Stimulated activated CD4-positive, alpha-beta T cell treated with anti-CD3 and anti-CD28 coated beads, Interleukin-12 subunit alpha, Interleukin-12 subunit beta, amount 100 ng/mL, for 48 hours (primary cell): ENCODE measurements at places on chromosomes 7 and 10.

DNA sequence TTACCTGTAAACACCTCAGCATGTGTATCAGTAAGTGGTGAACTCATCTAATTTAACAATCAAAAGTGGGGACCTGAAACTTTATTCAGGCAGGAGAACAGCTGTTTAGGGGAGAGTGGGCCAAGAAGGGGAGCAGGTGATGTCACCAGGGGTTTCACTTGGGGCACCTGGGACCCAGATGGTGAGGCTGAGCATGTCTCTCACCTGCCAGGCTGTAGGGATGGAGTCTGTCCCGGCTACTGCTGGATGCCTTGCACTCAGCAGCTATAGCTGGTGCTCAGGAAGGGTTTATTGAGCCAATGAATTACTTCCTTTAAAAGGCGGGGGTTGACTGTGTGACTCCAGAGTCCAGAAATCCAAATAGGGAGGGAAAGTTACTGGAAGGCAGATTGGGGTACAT, 23.0 kb downstream of the CDH23 start:
- no peak for DNase-seq

- no peak for DNase-seq
Observed at GRCh38 chr10:28947171-28947570, 269.9 kb downstream of the BAMBI start.

DNA sequence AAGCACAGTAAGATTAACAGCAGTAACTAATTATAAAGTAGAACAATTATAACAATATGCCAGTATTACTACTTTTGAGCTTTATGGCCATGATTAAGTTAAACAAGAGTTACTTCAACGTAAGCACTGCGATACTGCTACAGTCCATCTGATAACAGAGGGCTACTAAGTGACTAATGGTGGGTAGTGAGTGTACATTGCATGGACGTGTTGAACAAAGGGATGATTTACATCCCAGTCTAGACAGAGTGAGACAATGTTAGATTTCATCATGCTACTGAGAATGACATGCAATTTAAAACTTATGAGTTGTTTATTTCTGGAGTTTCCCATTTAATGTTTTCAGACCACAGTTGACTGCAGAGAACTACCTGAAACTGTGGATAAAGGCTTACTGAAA, 45.6 kb downstream of the TPST1 start:
- no peak for DNase-seq

GRCh38 chr7:96723622-96724021, 14.0 kb upstream of the SEM1 start:
- DNase-seq, result no peak

DNA sequence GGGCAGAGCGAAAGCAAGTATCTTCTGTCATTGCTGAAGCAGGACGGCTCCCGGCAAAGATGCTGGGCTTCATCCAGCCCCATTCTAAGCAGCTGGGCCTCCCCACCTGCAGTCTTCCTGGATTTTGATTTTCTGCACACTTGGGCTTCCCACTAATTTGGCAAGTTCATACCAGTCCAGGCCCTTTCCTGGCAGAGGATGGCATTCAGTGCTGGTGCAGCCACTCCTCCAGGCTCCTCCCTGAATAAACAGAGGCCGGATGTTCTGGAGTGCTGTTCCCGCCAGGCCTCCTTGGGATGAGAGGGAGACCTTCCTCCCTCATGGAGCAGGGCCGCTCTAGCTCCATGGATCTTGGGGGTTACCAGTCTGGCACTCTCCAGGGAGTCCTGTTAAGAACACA, 3.4 kb downstream of the BAG3 start:
- no peak for DNase-seq

DNA sequence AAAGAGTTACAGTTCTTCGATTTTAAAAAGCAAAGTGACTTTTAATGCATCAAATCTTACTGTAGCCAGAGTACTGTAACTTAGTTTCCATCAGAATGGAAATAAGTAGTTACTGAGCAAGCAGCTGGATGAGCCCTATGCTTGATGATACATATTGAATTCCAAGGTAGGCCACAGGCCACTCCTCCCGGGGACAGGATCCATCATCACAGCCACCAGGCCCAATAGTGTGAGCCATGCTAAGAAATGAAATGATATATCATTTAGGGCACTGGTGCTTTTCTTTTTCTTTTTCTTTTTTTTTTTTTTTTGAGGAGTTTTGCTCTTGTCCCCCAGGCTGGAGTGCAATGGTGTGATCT, 42.9 kb upstream of the TOMM7 start:
- DNase-seq, result no peak

GRCh38 chr10:14353291-14353913, 22.7 kb upstream of the FRMD4A start:
- DNase-seq, result no peak

GRCh38 chr7:63067897-63068585, 930.6 kb upstream of the ZNF722 start:
- no peak for DNase-seq

DNA sequence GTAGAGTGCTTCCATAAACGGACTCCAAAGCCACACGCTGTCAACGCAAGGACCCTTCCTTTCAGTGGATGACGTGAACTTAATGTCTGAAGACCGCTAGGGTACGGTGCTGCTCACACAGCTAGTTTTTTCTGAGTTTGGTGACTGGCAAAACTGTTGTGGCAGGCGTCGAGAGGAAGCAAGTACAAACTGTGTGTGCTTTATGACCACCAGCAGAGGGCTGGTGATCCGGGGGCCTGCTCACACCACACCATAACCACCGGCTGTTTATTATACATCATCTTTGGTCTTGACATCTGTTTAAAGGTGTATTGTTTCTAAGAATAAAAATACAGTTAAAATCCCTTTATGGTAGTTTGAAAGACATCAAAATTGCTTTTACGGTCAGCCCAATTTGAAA, 37.1 kb upstream of the ATP6V0A4 start:
- DNase-seq, result no peak

GRCh38 chr10:51257511-51258248, 183.4 kb downstream of the PRKG1 start:
- no peak for DNase-seq

DNA sequence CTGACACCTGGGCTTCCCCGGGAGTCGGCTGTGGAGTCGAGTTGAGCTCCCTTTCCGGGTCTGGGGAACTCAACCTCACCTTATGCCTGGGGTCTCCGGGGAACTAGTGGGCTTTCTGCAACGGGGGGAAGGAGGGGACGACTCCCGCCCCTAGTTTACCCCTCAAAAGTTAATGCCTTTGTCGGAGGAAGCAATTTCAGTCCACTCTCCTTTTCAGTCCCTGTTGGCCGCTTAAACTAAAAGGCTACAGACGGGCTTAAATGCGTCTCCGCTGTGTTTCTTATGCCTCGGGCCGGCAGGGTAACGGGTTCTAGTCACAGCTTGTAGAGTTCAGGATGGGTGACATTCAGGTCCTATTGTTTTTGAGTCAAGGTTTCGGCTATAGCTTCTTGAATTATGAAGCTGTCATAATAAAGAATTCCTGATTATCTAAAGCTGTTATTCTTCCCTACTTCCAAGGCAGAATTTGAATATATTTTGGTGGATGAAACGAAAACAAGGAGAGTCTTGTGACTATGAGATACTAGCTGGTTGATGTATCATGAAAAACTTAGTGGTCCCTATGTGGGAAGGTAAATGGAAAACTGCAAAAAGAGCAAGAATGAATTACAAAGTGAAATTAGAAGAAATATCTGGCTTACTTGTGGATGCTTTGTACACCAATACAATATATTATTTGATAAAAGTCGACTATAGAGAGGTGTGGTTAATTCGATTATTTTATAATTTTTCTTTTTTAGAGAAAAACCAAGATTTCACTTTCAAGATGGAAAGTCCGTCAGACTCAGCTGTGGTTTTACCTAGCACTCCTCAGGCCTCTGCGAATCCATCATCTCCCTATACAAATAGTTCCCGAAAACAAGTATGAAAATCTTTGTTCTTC, 495 bp downstream of the SFR1 start:
- DNase-seq, result no peak

DNA sequence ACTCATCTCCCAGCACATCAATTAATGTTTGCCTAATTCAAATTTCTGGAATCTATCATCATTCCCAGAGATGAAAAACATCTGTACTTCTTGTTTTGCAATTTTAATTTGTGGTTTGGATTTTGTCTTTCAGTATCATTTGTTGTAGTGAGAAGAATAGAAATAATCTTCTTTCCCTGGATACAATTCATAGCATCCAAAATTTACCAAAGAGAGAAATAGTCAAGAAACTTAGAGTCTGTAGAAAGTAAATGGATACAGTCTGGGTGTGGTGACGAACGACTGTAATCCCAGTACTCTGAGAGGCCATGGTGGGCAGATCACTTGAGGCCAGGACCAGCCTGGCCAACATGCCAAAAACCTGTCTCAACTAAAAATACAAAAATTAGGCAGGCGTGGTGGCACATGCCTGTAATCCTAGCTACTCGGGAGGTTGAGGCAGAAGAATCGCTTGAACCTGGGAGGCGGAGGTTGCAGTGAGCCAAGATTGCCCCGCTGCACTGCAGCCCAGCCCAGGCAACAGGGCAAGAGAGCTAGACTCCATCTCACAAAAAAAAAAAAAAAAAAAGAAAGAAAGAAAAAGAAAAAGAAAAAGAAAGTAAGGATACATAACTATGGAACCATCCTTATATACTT, 193.0 kb downstream of the RELN start:
- DNase-seq, result no peak

DNA sequence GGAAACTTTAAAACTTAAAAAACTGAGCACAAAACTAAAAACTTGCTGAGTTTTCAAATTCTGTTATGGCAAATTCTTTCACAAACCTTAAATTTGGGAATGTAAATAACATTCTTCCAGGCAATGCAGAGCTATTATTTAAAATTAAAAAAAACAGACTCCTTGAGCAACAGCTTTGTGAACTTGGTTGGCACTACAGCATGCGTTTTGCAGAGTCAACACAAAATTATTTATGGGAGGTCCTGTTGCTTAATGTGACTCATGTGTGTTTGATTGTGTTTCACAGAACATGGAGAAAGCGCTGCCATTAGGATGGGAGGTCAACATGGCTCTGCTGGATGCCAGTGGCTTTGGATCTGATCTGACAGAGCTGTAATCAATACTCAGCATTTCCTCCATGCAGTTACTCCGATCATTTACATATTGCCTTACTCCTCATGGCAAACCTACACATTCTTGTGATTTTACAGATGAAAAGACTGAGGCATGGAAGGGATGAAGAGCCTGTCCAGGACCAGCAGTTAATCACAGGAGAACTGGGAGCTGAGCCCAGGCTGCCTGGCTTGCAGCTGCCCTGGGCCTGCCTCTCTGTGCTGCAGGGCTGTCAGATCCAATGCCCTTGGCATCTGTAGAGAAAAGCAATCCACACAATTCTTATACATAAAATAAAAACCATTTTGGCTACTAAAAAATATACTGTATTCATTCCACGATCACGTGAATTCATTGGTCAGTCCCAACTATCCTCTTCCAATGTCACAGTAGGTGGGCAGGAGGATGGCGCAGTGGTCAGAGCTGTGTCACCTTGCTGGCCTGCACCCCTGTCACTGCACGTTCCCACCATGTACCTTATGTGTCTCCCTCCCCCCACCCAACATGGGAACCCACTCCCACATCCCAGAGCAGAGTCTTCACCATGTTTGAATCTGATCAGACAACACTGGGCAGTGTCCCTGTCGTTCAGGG, 200.9 kb downstream of the CXCL12 start:
- DNase-seq, result no peak

- DNase-seq, result no peak
Observed at GRCh38 chr10:28954211-28954610, 276.9 kb downstream of the BAMBI start.

GRCh38 chr10:84140036-84140379, 699 bp downstream of the GHITM start:
- no peak for DNase-seq

DNA sequence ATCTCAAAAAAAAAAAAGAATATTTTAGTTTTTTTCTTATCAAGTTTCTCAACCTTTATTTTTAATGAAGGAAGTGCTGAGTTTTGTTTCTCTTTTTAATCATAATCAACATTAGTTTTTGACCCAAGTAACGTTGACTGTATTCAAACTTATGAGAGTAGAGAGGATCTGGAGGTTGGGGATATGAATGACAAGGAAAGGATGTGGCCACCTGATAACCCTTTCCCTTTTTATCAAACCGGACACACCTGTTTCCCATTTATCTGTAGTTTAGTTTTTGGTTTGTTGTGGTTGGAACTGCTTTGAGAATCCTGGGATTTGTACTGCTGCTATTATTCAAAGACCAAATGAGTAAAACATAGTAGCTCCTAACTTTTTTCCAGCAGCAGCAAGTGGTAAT, 38.6 kb downstream of the HACD1 start:
- DNase-seq, result no peak

GRCh38 chr7:159020987-159021386, 123.7 kb downstream of the VIPR2 start:
- DNase-seq, result no peak

DNA sequence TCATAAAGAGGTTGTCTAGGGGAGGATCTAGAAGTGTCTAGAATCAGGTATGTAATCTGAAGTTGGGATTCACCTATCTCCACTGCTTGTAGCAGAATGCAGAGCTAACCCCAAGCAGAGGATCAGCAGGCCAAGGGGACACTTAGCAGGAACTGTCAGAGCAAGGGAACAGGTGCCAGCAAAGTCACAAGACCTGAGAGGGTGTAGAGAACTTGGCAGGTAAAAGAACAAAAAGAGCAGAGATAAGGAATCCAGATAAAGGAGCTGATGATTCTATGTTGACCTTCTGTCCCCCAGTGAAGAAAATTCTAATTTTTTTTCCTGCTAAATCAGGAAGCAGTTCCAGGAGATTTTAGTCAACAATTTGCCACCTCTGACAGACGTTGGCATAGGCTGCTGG, 91.4 kb upstream of the CCDC71L start:
- DNase-seq, result no peak

- DNase-seq, result no peak
Observed at GRCh38 chr7:36734731-36735130, 10.4 kb upstream of the AOAH start.

- no peak for DNase-seq
Observed at GRCh38 chr10:99560277-99561126, 27.8 kb downstream of the NKX2-3 start.

GRCh38 chr7:47702080-47702479, 120.2 kb upstream of the TNS3 start:
- no peak for DNase-seq

- DNase-seq, result peak; percentile 79
Observed at GRCh38 chr10:5293691-5294550, 70.8 kb upstream of the UCN3 start.

GRCh38 chr10:119368991-119369869, 161.9 kb downstream of the GRK5 start:
- no peak for DNase-seq

DNA sequence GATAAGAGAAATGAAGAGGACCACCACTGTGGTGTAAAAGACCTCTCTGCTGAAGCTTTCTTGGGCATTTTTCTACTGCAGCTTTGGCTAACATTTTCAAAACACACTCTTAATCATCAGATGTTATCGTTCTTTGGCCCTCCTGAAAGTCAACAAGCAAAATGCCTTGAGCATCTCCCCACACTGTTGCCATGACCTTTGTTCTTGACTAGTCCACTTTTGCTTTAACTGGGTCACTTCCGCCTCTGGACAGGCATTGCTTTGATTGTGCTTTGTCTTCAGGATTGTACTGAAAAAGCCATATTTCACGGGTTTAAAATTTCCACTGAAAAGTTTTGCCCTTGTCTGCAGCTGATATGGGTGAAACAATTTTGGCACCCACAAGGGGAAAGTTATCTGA, 107.8 kb upstream of the CXCL12 start:
- no peak for DNase-seq

GRCh38 chr10:118742782-118743181, 12.0 kb downstream of the CACUL1 start:
- DNase-seq, result no peak
